Activated CD4-positive, alpha-beta T cell treated with anti-CD3 and anti-CD28 coated beads, Interleukin-2, amount 10 ng/mL, durations not matched to agents 7 days and 5 days (primary cell): ENCODE measurements at places on chromosomes 16 and 17.

DNA sequence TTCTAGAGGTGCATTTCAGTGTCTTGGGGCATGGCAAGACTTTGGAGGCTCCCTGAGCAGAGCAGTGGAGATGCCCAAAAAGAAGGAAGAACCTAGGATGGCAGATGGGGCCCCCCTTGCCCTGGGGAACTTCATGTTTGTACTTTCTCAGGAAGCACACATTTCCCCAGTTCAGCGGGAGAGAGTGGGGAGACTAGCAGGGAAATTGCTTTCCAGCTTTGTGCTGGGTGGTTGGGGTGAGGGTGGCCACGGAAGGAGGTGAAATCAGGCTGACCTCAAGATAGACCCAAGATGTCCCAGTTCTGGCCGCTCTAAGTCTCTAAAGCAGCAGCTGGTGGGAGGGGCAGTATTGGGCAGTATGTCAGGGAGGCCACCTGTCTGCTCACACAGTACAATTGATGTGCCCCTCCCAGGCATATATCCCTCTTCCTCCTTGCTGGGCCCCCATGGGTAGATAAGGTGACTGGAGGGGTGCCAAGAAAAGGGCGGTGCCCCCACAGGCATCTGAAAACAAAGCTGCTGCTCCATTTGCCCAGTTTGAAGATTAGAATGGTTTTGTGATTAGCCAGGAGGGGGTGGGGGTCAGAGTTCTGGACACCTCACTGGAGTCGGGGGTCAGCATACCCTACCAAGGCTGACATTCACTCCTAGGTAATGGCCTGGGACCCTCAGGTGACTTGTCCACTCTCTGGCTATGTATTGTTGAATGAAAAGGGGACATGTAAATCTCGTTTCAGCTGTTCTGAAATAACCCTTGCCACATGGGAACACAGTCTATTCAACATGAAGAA lies 17.1 kb upstream of the NAGLU start:
- no peak for DNase-seq

GRCh38 chr17:11363565-11364117 lies 122.6 kb downstream of the SHISA6 start:
- DNase-seq, result no peak

- no peak for DNase-seq
These were observed 23.9 kb upstream of the KLHDC4 start for GRCh38 chr16:87789437-87790291.

- no peak for DNase-seq
These were observed 16.0 kb upstream of the CMTM4 start for GRCh38 chr16:66712512-66712911.

DNA sequence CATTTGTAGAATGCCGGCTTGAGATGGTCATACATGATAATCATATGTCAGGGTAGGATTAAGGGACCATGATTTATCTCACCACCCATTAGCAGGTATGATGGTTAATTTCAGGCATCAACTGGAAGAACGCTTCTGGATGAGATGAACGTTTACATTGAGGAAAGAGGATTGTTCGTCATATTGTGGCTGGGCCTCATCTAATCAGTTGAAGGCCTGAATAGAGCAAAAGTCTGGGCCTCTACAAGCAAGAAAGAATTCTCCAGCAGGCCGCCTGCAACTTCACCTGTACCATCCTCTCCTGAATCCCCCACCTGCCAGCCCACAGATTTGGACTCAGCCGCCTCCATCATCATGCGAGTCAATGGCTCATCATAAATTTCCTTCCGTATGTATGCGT lies 30.6 kb upstream of the XYLT1 start:
- DNase-seq, result no peak

GRCh38 chr17:31484821-31485220 lies 93.3 kb downstream of the RAB11FIP4 start:
- DNase-seq, result no peak

DNA sequence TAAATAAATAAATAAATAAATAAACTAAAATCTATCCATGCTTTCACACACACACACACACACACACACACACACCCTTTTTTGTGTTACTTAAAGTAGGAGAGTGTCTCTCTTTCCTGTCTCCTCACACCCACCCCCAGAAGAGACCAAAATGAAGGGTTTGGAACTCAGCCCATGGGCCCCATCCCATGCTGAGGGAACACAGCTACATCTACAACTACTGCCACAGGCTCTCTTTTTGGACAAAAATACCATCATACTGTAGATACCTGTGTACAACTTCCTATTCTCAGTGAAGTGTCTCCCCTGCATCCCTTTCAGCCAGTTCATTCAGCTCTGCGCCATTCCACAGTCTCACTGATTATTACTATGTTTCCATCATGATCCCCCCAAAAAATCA lies 1.9 kb upstream of the HBA2 start:
- DNase-seq, result no peak

GRCh38 chr17:17994271-17995069 lies 21.8 kb downstream of the DRC3 start:
- peak; percentile 12 for DNase-seq

- DNase-seq, result no peak
These were observed 27.0 kb upstream of the DHX8 start for GRCh38 chr17:43456661-43457361.

GRCh38 chr16:77330332-77331042 lies 104.3 kb downstream of the ADAMTS18 start:
- no peak for DNase-seq
